ENCODE measurements at places on chromosomes 7 and 10.

DNA sequence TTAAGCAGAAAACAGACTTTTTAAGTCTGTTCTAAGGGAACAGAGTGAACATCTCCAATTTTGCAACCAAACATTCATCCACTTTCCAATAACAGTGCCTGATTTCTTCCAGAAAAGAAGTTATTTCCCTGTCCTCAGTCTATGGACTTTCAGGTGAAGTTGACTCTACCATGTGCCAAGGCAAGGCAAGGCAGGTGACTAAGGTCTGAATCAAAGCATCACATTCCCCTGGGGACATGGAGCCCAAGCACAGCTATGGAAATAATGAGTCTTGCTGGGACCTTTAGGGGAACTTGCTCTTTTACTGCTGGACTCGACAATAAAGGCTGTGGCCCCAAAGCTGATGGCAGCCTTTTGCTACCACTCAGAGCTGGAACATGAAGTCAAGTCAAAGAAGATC is 182.2 kb downstream of the FGFR2 start:
- DNase-seq = no peak

- DNase-seq = no peak
Measured at GRCh38 chr7:16708511-16708910, 45.0 kb upstream of the TSPAN13 start.

GRCh38 chr7:149584009-149584408 is 86.4 kb upstream of the ZNF746 start:
- DNase-seq = no peak

DNA sequence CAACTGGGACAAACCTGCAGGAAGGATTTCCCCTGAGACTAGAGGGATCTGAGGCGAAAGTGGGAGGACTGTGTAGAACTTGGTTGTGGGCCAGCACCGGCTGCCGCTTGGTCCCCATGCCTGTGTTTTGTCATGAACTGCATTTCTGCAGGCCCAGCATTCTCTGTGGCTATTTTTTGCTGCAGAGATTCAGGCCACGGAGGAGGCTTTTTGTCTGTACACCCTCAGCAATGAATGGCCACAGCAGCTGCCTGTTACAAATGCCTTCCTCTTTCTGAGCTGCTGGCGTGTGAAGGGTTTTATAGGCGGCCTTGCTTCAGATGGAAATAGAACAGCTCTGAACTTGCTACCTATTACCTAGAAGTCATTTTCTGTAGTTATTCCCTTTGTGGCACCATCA is 164.4 kb downstream of the SH2D4B start:
- no peak for DNase-seq

DNA sequence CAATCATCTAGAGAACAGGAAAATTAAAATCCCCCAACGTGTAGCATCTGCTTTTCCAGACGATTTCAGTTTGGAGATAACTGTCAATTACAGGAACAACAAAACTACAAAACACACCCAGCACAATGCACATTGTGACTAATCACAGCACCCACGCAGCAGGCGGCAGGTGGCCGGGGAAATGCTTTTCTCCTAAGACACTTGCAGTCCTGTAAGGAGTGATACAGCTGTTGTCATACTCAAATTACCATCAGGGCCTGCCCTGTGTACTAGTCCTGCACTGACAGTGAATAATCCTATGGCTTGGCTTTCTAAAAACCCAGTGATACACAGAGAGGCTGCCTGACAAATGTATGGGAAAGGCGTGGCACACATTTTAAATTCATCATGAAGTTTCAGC is 37.8 kb downstream of the COBL start:
- peak; percentile 11 for DNase-seq

GRCh38 chr7:139730746-139731612 is 46.8 kb downstream of the HIPK2 start:
- no peak for DNase-seq

- DNase-seq = no peak
Measured at GRCh38 chr7:20513341-20513740, 102.1 kb upstream of the ABCB5 start.

GRCh38 chr10:8138471-8138870 is 84.0 kb downstream of the GATA3 start:
- DNase-seq = no peak

- no peak for DNase-seq
Measured at GRCh38 chr7:69953136-69954067, 355.1 kb downstream of the AUTS2 start.

DNA sequence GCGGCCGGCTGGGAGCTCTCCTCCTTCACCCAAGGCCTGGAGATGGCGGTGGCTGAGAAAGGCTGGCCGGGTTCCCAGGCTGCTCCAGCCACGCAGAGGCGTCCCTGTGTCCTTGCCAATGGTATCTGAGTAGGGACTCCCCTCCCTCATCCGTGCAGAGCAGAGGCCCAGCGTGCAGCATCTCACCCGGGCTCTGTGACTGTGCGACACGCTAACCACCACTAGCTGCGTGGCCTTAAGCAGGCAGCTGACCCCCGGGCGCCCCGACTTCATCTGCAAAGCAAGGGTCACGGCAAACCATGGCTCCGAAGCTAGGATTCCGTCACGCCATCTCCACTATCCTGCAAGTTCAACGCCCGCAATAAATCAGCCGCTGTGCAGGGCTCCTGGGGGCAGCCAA is 47.2 kb upstream of the TNRC18 start:
- no peak for DNase-seq

DNA sequence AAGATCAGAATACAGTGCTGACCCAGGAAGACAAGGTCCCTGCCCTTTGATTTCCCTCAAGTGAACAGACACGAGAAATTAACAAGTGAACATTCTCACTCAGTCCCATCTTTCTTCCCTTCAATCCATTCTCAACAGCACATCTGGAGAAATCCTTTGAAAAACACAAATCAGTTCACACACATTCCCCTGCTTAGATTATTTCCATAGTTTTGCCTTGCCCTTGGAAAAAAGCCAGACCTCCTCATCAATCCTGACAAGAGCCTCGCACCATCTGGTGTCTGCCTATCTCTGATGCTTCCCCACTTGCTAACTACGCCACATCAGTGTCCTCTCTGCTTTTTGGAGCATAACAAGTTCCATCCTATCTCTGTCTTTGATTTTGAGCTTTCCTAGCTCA is 94.4 kb upstream of the KIAA1217 start:
- no peak for DNase-seq

GRCh38 chr7:2445047-2445446 is 31.2 kb downstream of the GRIFIN start:
- DNase-seq = no peak

DNA sequence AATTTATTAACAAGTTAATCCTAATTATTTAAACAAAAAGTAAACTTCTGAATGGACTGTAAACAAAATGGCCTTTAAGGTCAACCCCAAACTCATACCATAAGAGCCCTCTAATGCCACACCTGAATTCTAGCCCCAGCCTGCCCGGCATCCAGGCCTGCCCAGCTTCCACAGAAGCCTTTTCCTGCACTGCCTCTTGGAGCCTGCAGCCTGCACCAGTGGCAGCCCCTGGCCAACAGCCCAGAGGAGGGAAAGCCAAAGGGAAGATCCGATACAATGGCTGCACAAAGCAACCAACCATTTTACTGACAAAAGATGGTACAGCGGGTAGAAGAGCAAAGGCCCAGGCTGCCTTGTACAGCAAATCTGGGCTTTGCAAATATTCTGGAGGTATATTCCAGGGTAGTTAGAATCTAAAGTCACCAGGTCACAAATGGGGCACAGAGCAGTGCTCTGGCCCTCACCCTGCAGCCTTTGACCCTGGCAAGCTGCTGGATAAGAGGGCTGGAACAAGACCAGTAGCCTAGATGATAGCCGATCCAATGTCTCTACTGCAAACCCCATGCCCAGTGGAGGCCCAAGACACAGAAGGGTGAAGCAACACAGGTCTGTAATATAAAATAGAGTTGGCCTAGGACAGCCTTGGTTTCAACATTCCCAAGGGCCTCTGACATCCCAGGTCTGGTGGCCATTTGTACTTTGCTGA is 12.5 kb upstream of the CH25H start:
- DNase-seq = no peak

DNA sequence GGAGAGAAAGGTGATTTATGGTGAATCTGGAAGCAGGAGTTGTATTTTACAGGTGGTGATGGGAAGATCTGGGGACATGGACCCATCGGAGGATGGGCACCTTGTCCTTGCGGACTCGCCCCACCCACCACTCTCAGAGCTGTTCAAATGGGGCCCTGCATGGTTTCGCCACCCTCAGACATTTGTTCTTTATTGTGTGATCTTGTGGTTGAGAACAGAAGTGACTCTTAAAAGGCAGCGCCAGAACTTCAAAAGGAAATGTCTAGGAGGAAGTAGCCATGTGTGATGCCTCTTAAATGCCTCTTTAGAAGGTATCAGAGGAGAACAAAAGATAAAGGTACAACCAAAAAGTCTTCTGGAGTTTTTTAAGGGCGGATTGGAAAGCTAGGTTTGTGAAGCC is 205.7 kb downstream of the KIAA1217 start:
- no peak for DNase-seq

DNA sequence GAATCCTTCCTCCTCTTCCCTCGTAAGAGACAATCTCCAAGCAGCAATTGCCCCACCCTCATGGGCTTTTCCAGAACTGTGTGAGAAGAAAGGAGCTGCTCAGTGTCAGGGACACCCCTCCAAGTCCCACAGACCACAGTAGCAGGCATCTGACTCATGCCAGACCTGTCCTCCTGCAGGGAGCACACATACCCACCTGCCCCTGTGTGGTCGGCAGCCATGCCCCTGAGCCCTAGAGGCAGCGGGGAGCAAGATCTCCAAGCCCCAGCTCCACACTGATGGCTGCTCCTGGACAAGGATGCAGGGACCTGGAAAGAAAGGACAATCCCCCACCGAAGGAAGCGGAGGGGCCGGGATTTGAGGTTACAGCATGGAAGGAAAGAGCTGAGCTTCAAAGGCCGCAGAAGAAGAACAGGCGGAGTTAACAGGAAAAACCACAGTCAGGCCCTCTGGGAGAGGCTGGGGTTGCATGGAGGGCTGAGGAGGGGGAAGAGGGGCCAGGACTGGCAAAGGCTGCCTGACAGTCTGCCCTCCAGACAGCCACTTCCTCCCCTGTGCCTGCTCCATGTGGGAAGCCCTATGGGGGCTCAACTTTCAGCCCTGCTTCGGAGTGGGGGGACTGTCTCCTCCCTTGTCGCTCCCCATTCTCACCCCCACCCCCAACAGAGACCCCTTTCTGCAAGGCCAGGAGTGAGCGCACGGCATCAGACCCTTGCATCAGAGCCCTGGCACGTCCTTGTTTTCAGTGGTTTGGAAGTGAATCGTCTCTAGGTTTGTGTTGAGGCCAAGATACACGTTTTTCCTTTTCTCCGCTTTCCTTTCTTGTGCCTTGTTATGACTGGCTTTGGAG is 46.8 kb downstream of the ASB13 start:
- DNase-seq = no peak

- no peak for DNase-seq
Measured at GRCh38 chr7:1227814-1228544, 4.7 kb upstream of the UNCX start.

DNA sequence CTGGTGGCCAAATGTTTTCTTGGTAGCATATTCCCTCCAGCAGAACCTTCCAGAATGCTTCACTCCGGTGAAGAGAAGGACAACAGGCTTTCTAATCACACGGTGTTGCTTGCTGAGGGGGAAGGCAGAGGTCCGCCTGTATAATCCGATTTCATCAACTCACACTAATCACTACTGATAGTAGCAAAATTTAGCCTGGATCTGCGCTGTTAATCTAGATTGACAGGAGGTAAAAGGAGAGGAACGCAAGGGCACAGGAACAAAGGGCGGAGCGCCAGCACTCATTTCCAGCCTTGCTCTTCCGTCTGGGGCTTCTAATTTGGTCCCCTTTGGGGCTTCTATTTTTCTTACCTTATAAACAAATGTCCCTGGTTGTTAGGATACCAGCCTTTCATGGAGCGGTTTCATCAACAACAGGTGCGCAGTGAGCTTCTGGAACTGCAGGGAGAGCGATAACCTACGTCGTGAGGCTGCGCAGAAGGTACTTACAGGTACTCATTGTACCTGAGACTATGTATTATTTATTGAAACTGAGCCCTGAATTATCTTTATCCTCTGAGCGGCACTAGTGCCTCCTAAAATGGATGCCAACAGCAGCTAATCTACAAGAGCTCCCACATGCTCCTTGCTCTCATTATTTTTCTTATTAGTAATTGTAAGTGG is 150.6 kb downstream of the CACNB2 start:
- DNase-seq = no peak
